Left forelimb (tissue), 1 donor: ENCODE measurements at places on chromosomes 1 and 21.
A peak's percentile ranks its signal among the peaks of the same experiment; 100 is the strongest.

GRCh38 chr1:6762060-6762459 is 23.2 kb upstream of the CAMTA1 start:
- no peak for DNase-seq

DNA sequence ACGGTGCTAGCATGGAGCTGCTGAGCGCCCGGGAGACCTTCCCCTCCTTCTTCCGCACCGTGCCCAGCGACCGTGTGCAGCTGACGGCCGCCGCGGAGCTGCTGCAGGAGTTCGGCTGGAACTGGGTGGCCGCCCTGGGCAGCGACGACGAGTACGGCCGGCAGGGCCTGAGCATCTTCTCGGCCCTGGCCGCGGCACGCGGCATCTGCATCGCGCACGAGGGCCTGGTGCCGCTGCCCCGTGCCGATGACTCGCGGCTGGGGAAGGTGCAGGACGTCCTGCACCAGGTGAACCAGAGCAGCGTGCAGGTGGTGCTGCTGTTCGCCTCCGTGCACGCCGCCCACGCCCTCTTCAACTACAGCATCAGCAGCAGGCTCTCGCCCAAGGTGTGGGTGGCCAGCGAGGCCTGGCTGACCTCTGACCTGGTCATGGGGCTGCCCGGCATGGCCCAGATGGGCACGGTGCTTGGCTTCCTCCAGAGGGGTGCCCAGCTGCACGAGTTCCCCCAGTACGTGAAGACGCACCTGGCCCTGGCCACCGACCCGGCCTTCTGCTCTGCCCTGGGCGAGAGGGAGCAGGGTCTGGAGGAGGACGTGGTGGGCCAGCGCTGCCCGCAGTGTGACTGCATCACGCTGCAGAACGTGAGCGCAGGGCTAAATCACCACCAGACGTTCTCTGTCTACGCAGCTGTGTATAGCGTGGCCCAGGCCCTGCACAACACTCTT is 1.1 kb downstream of the TAS1R3 start:
- no peak for DNase-seq

- peak; percentile 73 for DNase-seq
Observed at GRCh38 chr1:205356440-205357139, at the start of gene KLHDC8A. KLHDC8A (minus strand) TSS chr1:205356922; CDS start chr1:205343604, 13,318 bp downstream.

GRCh38 chr1:242212401-242212800 is 213.5 kb upstream of the MAP1LC3C start:
- no peak for DNase-seq

GRCh38 chr1:17419626-17420328 is 19.7 kb downstream of the RCC2 start:
- DNase-seq: peak; percentile 80
